D341Med (cell line): ENCODE measurements at places on chromosomes 1 and 21.

- no peak for DNase-seq
These were observed 43.4 kb downstream of the GNPAT start for GRCh38 chr1:231284441-231284840.

GRCh38 chr1:161998811-161999210, 24.9 kb downstream of the OLFML2B start:
- DNase-seq = no peak

- no peak for DNase-seq
These were observed 558.2 kb upstream of the PRMT6 start for GRCh38 chr1:106498238-106498637.

DNA sequence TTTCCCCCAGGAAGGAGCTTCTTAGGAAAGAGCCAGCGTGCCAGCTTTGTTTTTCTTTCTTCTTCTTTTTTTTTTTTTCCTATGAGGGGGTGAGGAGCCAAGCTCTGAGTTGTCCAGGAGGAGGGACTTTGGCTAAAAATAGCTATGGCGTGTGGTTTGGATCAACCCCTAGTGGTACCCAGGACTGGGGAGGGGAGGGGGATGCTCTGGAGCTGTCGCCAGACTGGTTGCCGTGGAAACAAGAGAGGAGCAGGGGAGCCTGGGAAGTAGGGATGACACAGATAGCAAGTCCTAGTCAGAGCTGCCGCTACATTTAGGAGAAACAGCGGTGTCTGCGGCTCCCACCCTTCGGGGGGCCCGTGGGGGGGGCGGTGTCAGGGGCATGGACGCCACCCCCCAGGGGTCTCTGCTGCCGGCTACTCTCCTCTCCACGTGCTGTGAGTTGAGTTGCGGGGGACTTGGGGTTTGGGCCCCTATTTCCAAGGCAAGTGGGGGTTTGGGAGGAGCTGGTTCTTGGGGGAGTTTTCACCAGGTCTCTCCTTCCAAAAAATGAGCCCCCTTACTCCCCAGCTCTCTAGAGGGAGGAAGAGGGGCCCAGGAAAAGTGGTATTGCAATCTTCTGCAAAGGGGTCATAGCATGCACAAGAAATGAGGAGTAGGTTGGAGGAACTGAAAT, at the start of gene KCNJ9:
KCNJ9 (plus strand) TSS at position 278 of the 676 bp plus-strand sequence. CDS start 2,493 bp downstream, outside the sequence.
- DNase-seq = no peak

DNA sequence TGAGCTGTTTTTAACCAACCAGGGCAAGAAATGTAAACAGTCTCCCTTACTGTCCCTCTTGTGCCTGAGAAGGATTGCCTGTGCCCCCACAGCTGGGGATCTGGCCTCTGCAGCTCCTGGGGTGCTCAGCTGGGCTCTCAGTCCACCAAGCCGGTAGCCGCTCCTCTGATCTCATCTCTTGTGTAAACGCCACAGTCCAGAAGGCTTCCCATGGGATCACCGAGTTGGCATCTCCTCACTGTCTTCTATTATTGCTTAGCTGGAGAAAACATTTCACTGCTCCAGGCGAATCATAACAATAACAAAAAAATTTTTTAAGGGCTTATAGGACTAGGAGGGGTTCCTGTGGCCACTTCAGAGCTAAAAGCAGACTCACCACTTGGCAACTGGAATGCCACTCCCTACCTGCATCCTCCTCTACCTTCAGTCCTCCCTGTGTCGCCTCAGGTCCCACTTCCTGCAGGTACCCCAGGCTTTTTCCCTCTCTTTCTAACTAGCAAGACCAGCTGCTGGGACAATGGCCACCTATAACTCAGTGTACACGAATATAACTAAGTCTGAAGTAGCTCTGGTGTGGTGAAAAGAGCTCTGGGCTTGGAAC, 75.8 kb downstream of the ATP1A1 start:
- no peak for DNase-seq

DNA sequence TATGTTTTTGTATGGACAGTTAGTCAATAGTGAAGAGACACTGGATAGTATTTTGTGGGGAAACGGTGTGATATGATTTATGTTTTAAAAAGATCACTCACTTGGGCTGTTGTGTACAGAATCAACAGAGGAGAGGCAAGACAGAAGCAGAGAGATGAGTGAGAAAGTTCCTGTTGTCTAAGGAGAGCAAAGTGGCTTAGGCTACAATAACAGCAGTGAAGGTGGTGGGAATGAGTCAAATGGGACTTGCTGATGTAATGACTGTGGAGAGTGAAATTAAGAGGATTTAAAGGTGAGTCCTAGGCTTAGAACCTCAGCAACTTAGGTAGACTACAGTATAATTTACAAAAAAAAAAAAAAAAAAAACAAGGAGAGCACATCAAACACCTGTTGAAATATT, 169.2 kb upstream of the HP1BP3 start:
- DNase-seq = no peak

- no peak for DNase-seq
These were observed 51.7 kb downstream of the WLS start for GRCh38 chr1:68180441-68181164.
